ENCODE measurements at places on chromosomes 2 and 18.

DNA sequence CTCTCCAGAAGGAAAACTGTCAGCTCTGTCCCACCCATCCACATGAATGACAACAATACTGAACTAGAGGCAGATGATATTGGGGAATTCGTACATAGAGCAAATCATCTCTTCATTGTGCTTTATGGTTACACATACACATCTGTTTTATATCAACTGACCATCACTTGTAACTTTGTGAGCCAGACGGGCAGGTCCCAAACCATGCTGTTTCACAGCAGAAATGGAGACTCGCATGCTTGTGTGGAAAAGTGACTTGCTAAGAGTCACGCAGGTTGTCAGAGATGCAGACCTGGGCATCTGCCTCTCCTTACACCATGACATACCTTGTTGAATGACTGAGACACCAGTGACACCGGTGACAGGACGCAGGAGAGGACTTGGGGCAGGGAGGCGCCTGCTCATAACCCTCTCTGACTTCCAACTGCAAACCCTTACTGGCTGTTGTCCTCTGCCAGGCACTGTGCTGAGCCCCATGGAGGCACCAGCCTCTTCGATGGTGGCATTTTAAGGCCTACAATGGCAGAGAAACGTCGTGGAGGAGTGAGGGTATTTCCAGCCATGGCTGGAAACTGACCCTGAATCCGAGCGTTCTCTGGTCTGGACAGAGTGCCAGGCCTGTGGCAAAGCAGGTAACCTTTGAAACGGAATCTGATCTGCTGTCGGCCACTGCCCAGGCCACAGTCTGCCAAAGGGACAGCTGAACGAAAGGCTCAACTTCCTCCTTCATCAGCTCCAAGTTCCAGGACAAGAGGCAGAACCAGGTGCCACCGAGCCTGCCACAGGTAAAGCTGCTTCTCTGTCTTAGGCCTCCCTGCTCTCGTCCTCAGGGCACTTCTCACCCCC, 26.9 kb upstream of the ROCK2 start:
- no peak for DNase-seq

- DNase-seq, result no peak
Observed at GRCh38 chr18:30889519-30890301, 152.8 kb downstream of the DSC3 start.

DNA sequence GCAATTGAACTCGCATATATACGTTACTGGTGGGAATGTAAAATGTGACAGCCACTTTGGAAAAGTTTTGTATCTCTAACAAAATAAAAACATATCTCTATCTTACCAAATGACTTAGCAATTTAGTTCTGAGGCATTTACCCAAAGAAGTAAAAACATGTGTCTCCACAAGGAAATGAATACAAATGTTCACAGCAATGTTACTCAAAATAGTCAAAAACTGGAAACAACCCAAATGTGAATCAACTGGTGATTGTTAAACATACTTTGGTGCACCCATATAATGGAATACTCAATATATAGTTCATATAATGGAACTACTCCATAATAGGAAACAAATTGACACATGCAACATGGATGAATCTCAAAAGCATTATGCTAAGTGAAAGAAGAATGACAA, 70.4 kb upstream of the DNER start:
- no peak for DNase-seq

- peak; percentile 29 for DNase-seq
Observed at GRCh38 chr18:78612318-78612717, 367.3 kb upstream of the SALL3 start.

DNA sequence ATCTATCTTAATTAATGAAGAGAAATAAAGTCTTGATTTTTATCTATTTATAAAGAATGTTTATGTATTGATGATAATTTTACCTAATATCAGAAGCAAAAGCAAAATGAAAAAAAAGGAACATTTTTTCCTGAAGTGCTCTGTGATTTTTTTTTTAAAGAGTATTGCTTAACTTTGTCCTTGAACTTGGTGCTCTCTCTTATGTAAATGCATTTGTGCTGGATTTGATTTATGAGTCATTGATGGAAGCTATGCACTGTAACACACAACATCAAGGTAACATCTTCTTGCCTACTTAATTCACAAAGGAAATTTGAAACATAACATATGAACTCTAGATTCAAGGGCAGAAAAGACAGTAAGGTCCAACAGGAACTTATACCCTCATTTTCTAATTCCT, 312.9 kb upstream of the CDH19 start:
- no peak for DNase-seq

- DNase-seq, result no peak
Observed at GRCh38 chr2:196927376-196928225, 1.1 kb upstream of the PGAP1 start.

DNA sequence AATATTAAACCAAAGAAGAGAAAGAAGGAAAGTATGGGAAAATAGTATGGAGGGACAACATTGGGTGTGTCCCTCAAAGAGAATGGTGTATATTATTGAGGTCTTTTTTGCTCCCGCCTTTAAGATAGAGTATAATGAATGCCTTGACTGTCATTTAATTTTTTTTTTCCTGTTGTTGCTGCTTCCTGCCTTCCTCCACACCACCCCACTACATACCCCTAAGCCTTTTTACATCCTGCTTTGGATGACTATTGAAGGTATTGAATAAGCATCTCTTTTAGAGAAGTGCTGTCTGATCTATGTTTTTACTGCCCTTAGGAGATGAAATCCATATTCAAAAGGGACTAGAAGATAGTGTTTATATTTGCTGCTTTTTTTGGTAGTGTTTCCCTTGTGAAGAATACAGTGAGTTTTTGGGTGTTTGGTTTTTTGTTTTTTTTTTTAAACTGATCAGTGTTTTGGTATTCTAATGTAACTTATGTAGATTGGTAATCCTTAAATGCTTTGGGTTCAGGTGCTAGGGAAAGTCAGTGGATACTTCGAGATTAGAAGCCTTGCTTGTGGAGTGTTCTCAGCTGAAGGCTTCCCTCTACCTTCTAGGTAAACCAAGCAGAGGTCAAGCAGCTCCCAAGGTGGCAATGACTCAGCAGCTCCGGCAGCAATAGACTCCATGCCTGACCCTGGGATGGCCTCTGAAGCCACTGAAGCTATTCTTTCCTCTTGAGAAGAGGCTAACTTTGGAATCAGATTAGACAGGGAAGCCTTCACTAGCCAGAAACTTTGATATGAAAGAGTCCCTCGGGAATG, 5.0 kb downstream of the FZD7 start:
- DNase-seq, result no peak

DNA sequence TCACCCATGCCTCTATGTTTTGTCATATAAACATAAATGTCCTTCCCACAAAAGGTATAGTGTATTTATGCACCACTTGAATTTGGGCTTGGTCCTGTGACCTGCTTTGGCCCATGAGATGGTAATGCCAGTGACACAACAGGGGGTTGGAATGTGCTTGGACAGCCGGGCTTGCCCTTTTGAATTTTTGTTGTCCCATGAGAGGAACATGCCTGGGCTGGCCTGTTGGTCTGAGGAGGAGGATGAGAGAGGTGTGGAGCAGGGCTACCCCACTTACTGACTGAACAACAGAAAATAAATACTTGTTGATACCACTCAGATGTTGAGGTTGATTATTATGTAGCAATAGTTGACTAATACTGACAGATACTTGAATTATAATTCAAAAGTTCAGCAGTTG, 63.2 kb upstream of the TCF4 start:
- no peak for DNase-seq

- DNase-seq, result no peak
Observed at GRCh38 chr2:104120171-104120570, 733.7 kb upstream of the POU3F3 start.

DNA sequence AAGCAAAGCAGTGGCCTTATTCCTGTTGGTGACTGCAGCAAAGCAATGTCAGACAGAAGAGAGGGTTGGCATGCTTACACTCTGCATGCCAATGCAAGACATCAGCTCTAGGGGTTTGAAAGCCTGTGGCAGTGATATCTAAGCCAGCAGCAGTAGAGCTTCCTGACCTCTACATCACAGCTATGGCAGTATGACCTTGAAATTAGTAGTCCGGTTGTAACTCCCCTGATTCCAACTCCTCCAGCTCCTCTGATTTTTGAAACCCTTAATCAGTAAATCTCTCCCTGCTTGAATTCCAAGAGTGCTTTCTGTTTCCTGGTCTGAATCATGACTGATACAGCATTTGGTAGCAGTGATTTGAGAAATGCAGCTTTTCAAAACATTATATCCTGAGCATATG, 60.0 kb upstream of the LRP1B start:
- DNase-seq, result no peak

DNA sequence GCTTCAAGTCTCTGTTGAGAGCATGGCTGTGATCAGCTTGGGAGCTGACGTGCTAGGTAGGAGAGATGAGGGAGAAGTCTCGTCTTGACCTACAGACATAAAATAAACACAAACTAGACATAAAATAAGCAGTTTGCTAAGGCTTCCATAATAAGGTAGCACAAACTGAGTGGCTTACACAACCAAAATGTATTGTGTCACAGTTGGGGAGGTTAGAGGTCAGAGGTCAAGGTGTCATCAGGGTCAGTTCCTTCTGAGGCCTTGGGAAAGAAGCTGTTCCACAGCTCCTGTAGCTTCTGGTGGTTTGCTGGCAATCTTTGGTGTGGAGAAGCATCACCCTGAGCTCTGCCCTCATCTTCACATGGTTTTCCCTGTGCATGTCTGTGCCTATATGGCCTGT, 20.2 kb downstream of the DAW1 start:
- no peak for DNase-seq

GRCh38 chr18:73313476-73313875, 445.7 kb upstream of the NETO1 start:
- no peak for DNase-seq

DNA sequence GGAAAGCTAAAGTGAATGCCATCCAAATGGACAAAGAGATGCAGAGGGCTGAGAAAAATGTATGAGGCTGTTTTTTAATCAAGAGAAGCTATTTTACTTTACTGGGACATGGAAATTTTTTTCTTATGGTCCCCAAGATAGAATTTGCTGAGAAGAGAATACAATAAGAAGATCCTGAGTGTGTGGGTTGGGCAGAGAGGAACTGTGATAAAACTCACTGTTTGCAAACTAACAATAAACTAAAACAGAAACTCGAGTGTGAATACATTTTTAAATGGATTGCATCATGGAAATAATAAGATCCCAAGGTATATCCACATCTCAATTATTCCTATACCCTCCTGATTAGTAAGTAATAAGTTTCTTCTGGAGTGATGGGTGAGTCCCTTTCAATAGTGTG, 4.4 kb downstream of the NEB start:
- no peak for DNase-seq

DNA sequence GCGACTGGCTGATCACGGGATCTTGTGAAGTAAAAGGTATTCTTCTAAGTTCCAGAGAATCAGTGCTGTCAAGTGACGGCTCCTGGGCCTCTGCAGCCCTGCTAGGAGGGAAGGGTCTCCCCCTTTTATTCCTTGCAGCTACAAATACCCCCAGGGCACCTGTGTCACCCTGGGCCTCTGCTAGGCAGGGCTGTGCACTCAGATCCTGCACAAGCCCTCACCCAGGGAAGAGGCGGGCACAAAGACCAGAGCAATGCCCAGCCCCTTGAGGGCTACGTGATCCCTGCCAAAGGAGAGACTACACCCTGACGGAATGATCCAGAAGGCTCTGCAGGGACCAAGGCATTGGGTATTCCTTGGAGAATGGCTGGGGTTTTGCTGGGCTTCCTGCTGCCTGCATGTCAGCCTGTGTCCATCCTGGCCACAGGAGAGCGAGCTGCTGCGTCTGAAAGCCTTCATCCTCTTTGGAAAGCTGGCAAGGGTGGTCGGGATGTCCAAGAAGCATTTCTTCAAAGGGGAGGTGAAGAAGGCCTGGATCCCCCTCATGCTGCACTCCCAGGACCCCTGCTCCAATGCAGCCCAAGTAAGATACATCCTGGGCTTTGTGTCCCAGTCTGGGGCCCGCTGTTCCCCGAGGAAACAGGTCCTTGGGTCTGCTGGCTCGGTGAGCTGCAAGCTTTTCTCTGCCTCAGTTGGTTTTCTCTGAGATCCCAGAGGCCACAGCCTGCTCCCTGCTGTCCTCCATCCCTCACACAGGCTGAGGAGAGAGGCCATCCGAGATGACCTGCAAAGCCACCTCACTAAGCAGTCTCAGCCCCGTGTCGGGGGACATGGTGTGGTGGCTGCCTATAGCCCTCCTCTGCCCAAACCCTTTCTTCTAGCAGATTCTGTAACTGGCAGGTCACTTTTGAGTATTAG, 24.9 kb downstream of the HJURP start:
- no peak for DNase-seq

- no peak for DNase-seq
Observed at GRCh38 chr18:77359561-77360314, 110.1 kb downstream of the GALR1 start.

DNA sequence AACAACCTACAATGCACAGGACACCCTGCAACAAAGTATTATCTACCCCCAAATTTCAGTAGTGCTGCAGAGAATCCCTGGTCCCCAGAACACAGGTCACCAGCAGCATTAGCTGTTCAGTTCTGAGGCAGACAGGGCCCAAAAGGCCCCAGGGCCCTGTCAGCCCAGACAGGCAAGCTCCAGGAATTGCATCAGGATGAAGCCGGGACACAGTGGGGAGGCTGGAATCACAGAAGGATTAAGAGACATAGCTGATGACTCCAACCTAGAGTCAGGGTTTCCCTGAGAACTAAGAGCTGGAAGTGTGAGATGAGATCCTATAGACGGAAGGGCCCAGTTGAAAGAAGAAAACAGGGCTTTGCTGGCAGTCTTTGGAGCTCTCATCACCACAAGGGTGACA, 148.1 kb downstream of the GALNT14 start:
- DNase-seq, result no peak

GRCh38 chr2:149068225-149068995, 29.9 kb downstream of the LYPD6B start:
- no peak for DNase-seq

DNA sequence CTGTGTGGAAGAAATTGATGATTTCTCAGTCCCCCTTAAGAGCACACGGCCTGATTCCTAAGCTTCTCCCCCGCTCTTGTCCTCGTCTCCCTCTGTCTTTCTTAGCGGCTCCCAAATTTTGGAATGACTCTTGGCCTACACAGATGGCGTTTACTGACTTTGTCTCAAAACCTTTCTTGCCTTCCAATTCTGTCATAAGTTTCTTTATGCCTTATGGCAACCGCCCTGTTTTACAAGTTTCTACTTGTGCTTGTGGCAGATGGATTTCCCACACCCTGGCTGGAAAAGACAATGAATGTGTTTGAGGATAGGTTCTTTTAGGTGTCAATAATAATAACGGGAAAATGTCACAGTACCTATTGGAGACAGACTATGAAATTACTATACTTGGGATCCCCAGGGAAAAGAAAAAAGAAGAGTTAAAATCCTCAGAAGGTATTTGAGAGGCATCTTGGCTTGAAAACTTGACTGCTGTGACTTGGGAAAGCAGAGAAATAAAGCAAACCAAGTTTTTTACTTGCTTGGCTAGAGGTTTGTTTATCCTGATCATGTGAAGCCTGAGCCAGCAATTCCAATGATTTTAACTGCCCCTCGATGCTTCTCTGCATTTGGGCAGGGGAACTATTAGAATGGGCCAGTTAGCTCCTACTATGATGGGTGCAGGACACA, 276.4 kb downstream of the HRH4 start:
- DNase-seq, result no peak

Measured in ureter (tissue), 1 donor.